ENCODE measurements at places on chromosomes 2 and 18.

- H3K27me3 ChIP-seq = no peaks in the 10 kb centered on the region
- H3K4me3 ChIP-seq = no peak overlapping the region
- no peaks in the 10 kb centered on the region for H3K4me1 ChIP-seq
- no peak for DNase-seq
Observed at GRCh38 chr2:168694173-168694572, 108.3 kb upstream of the NOSTRIN start.

DNA sequence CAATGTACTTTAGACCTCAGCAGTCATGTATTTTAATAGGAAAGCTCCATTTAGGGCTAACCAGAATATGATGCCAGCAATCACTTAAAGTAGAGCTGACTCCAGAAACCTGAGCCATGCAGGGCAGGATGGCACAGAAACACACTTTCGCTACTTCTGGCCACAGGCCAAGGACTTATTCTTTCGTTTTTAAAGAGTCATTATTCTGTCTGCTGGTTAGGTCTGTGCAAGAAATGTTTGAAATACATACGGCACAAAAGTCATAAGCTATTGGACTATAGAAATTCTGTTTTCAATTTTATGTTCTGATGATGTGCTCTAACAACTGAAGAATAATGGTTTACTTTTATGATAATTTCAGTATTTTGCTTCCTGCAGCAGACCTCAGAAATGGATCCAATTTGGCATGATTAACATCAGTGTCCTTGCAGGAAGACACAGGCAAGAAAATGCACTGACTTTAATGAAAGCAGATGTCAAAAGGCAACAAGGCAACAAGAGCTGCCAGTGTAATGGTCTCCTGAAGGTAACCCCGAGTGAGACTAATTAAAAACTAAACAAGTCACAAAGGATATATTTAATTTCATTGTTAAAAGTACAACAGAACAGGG lies 114.4 kb upstream of the CHRNA1 start:
- no peak for DNase-seq
- H3K4me3 ChIP-seq = peak overlapping the region; percentile 7
- no peaks in the 10 kb centered on the region for H3K27me3 ChIP-seq

DNA sequence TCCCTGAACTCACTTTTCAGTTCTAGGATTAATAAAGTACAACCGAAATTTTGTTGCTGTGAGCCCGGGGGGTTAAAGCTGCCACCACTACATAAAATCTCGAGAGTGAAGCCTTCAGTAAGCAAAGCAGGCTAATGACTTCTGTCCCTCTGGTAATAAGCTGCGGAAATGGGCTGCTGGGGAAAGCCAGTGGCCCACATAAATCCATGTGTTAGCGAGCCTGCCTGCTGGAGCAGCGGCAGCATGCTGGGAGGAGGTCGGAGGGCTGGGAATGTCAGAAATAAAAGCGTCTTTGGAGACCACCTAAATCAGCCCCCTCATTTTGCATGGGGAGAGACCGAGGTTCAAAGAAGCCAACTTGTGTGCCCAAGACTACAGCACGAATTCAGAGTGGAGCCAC lies 371.7 kb downstream of the TNS1 start:
- no peak for DNase-seq
- no peaks in the 10 kb centered on the region for H3K36me3 ChIP-seq
- H3K4me3 ChIP-seq = no peak overlapping the region
- H3K27ac ChIP-seq = no peak overlapping the region

DNA sequence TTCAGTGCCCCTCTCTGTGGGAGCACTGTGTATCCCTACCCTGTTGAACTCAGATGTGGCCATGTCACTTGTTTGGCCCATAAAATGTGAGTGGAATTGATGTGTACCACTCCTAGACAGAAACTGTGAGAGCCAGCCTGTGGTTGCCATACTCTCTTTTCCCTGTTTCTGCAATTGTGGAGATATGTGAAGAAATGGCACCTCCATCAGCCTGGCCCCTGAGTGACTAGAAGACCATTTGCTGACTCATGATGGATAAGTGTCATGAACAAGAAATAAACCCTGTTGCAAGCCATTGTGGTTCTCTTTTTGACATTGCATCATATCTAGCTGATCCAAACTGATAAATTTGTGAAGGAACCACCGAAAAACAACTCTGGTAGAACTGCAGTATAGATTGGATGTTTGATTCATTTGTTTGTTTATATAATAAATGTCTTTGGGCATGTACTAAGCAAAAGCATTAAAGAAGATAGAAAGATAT lies 214.5 kb upstream of the FBXO11 start:
- H3K4me1 ChIP-seq = no peaks in the 10 kb centered on the region
- no peaks in the 10 kb centered on the region for H3K36me3 ChIP-seq
- no peak for DNase-seq
- no peak overlapping the region for H3K4me3 ChIP-seq

- H3K27me3 ChIP-seq = no peaks in the 10 kb centered on the region
- H3K27ac ChIP-seq = no peak overlapping the region
- DNase-seq = no peak
- no peak overlapping the region for H3K4me3 ChIP-seq
Observed at GRCh38 chr2:161045726-161046125, 114.5 kb upstream of the TANK start.

DNA sequence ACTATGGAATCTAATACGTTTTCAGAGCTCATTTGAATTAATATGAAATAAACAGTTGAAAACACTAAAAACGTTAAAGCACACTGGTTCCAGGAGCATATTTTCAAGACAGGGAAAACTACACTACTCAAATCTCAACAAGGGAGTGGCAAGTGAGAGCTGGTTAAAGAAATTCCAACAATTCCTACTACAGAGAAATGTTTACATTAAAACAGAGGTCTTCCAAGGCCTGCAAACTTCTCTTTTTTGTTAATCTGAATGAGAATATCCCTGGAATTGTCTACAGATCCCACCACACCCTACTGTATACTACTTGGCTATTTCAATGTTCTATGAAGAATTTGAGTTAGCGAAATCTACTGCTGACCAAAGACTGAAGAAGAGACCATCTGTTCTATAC lies 231.5 kb downstream of the ZEB2 start:
- no peak overlapping the region for H3K27ac ChIP-seq
- DNase-seq = no peak
- no peak overlapping the region for H3K4me3 ChIP-seq
- no peaks in the 10 kb centered on the region for H3K27me3 ChIP-seq

DNA sequence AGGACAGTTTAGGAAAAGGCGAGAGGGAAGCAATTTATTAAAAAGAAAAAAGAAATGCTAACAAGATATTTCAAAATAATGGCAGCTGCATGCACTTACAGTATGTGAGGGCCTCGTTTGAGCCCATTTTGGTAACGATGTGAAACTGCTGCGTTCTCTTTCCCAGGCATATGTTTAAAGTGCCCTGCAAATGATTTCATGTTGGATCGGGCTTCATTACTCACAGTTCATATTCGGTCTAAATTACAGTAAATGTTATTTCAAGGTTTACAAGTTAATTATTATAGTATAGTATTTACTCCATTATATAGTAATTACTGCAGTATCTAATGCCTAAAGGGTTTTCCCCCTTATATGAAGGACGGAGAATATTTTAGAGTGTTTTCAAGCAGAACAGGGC lies 679.1 kb downstream of the BCL11A start:
- no peak overlapping the region for H3K4me3 ChIP-seq
- no peaks in the 10 kb centered on the region for H3K36me3 ChIP-seq
- H3K27me3 ChIP-seq = no peaks in the 10 kb centered on the region
- no peaks in the 10 kb centered on the region for H3K4me1 ChIP-seq

- H3K4me3 ChIP-seq = no peak overlapping the region
- peaks cover 15% of the 10 kb centered on the region for H3K4me1 ChIP-seq
- no peaks in the 10 kb centered on the region for H3K27me3 ChIP-seq
Observed at GRCh38 chr2:20141056-20141762, 83.7 kb downstream of the SDC1 start.

DNA sequence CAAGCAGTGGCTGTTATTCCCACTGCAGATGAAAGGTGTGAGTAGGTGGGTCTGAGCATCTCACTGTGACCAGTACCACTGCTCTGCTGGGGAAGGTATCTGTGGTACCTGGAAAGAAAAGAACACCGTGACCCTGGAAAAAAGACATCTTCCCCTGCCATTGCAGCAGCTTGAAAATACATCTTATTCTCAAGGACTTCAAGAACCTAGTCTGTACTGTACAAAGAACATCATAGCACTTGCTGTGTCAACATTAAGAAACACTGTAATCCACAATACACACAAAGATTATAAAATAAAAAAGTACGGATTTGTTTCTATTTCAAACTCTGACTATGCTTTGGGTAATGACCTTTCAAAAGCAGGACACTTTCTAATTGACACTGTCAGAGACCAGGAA lies 28.9 kb downstream of the C2orf76 start:
- H3K4me3 ChIP-seq = no peak overlapping the region
- peaks cover 44% of the 10 kb centered on the region for H3K36me3 ChIP-seq
- H3K27me3 ChIP-seq = no peaks in the 10 kb centered on the region
- no peaks in the 10 kb centered on the region for H3K4me1 ChIP-seq
- DNase-seq = no peak
- H3K27ac ChIP-seq = no peak overlapping the region

DNA sequence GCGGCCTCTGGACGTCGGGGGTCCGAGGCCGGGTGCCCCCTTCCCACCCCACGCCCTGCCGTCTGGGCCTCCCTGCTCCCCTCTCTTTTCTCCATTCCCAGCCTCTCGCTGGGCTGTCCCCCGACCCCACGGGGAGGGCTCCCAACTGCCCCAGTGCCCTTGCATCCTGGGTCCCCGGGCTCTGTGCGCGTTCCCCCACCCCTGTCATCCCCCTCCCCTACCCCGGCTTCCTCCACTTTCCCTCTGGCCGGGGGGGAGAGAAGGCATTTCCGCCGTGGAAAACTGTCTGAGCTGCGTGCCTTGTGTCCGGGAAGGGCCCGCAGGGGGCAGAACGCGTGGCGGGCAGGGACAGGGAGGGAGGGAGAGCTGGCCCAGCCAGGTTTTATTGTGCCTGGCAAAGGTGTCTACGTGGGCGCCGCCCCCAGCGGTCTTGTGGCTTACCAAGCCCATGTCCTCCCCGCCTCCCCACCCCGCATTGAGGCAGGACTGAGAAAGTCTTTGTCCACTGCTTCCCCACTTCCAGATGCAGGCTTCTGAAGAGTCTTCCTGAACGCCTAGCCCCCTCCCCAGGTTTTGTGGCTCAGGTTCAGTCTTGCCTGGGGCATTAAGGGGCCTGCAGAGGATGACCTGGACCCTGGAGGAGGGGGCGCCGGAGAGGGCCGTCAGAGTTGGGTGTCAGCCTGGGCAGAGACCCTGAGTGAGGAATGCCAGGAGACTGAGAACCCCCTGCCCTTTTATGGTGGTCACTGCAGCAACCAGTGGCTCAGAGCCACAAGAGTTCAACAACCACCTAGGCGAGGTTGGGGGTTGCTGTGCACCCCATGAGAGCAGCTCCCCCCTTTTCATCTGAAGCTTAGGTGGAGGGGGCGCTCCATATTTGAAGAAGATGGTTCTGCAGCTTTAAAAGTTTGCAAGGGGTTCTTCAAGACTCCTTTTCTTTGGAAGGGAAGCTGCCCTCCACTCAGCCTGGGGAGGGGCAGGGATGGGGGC lies 1.3 kb downstream of the ITM2C start:
- no peak for DNase-seq
- peak overlapping the region; percentile 55 for H3K4me3 ChIP-seq
- H3K4me1 ChIP-seq = peaks cover 23% of the 10 kb centered on the region
- H3K27ac ChIP-seq = peak overlapping the region; percentile 8

DNA sequence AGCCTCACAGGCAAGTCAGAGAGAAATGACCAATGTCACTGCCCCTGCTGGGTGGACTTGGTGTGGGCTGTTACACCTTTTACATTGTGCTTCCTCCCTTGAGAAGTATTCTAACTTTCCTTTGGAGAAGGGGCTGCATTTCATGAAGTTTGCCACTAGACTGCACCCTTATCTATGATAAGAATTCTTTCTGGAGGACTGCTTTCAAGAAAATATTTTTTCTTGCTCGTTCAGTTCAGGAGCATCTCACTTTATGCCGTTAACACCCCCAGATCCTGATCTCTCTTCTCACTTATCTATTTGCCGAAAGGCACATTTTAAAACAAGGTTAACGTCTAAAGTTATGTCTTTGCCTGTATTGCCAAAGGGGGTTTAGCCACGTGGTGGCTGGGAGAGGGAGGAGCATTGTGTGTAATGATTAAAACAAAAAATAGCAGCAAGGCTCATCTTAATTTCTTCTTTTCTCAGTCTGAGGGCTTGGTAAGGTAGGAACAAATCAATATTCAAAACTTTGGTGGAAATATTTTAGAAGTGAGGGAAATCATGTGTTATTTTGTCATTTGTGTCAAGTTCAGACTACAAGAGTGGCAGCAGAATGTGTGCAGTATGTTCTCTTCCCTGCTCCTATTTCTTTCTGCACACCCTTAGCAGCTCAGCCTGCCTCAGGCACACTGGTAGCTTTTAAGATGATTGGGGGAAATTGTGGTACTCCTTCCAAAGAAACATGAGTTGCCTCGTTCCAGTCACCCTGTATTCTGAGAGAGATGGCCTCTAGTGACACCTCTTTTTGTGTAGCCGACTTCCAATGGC lies 1.6 kb upstream of the IGFBP5 start:
- H3K4me1 ChIP-seq = peaks cover 80% of the 10 kb centered on the region
- no peak for DNase-seq
- H3K4me3 ChIP-seq = no peak overlapping the region
- peaks cover 8% of the 10 kb centered on the region for H3K27me3 ChIP-seq

GRCh38 chr2:239393941-239394340 lies 6.9 kb downstream of the HDAC4 start:
- H3K4me1 ChIP-seq = no peaks in the 10 kb centered on the region
- H3K27me3 ChIP-seq = no peaks in the 10 kb centered on the region
- H3K36me3 ChIP-seq = peaks cover 13% of the 10 kb centered on the region

- H3K4me1 ChIP-seq = no peaks in the 10 kb centered on the region
- peak overlapping the region; percentile 44 for H3K4me3 ChIP-seq
- no peak for DNase-seq
- H3K27ac ChIP-seq = no peak overlapping the region
Observed at GRCh38 chr2:230828272-230828961, 36.3 kb upstream of the ITM2C start.

- H3K4me3 ChIP-seq = no peak overlapping the region
- H3K4me1 ChIP-seq = peaks cover 11% of the 10 kb centered on the region
- H3K27me3 ChIP-seq = no peaks in the 10 kb centered on the region
- H3K36me3 ChIP-seq = peaks cover 39% of the 10 kb centered on the region
Observed at GRCh38 chr2:161173541-161174194, 13.4 kb downstream of the TANK start.

GRCh38 chr2:217875138-217875537 lies 127.7 kb downstream of the TNS1 start:
- H3K4me3 ChIP-seq = no peak overlapping the region
- H3K36me3 ChIP-seq = no peaks in the 10 kb centered on the region
- H3K27me3 ChIP-seq = no peaks in the 10 kb centered on the region
- DNase-seq = no peak
- H3K27ac ChIP-seq = peak overlapping the region; percentile 15
- H3K4me1 ChIP-seq = no peaks in the 10 kb centered on the region

GRCh38 chr2:238863749-238864206 lies 15.9 kb downstream of the TWIST2 start:
- H3K4me1 ChIP-seq = peaks cover 22% of the 10 kb centered on the region
- no peak overlapping the region for H3K4me3 ChIP-seq
- H3K27me3 ChIP-seq = no peaks in the 10 kb centered on the region
- no peak for DNase-seq
- H3K36me3 ChIP-seq = no peaks in the 10 kb centered on the region

All from tibial nerve (tissue), 4 donors.